CD4-positive, alpha-beta T cell treated with Interleukin-4 for 4 hours (primary cell): ENCODE measurements at places on chromosomes 3 and 15.

GRCh38 chr15:63490345-63491034 is 13.9 kb upstream of the USP3 start:
- DNase-seq: no peak

DNA sequence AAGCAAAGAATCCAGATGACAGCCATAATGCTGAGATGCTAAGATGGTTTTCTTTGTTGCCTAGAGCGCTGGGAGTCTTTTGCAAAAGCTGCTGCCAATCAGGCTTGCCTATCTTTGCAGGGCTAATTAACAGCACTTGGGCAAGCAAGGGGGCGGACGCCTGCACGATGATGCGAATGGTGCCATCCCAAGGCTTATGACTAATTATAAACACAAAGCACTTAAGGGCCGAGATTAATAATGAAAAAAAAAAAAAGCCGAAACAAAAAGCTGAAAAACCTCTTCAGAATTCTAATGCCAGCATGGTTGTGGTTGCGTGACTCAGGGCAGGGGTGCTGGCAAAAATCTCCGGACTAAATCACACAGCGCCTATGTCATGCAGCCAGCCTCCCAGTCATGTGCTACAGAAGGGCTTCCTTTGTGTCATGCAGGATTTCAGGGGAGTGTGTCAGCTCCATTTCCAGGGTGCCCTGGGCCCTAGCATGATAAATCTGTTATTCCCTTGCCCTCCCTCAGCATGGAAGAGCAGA is 185.0 kb upstream of the ANKRD28 start:
- DNase-seq: no peak

GRCh38 chr3:12856626-12857025 is 15.3 kb upstream of the RPL32 start:
- DNase-seq: no peak

DNA sequence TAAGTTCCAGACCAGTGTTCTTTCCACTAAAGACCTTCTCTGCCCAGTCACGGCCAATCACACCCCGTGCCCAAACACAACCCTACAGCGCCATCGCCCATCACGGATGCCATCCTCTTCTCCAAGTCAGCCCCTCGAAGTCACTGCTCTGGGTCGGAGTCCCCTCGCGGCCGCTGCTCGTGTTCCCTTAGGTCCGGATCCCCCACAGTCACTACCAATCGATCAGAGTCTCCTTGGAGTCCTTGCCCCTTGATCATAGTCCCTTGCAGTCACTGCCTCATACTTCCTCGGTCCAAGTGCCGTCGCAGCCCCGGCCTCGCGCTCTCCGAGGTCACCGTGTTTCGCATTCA is 461 bp downstream of the PCYT1A start:
- DNase-seq: peak; percentile 24

GRCh38 chr3:79664455-79664854 is 103.3 kb downstream of the ROBO1 start:
- DNase-seq: no peak

- DNase-seq: no peak
Measured at GRCh38 chr3:47515864-47516319, 2.4 kb upstream of the ELP6 start.

DNA sequence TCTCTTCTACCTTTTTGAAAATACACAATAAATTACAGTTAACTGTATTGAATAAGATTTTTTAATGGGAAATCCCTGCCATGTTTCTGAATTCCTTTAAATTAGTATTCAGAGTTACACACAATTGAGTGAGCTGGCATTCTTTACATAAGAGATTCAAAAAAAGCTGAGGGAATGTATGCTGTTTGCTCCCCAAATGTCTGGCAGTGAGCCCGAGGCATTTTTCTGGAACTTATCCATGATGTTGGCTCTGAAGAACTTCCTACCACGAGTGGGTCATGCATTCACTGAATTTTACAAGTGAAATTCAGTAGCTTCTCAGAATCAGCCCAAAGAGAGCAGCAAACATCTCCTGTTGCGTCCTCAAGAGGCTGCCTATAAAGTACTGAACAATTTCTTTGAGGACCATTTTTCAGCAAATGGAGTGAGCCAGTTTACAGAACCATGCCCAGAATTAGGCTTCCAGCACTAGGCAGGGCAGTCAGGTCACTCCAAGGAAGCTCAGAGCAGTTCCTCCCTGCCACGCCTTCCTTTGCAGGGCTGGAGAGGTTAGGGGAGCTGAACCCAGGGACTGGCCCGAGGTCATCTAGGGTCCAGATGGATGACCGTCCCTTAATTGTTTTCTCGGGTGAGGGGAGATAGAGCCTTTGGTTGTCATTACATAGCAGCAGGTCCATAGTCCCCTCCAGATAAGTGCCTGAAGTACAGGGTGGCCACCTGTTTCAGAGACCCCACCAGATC is 21.2 kb downstream of the GABRA5 start:
- DNase-seq: no peak

DNA sequence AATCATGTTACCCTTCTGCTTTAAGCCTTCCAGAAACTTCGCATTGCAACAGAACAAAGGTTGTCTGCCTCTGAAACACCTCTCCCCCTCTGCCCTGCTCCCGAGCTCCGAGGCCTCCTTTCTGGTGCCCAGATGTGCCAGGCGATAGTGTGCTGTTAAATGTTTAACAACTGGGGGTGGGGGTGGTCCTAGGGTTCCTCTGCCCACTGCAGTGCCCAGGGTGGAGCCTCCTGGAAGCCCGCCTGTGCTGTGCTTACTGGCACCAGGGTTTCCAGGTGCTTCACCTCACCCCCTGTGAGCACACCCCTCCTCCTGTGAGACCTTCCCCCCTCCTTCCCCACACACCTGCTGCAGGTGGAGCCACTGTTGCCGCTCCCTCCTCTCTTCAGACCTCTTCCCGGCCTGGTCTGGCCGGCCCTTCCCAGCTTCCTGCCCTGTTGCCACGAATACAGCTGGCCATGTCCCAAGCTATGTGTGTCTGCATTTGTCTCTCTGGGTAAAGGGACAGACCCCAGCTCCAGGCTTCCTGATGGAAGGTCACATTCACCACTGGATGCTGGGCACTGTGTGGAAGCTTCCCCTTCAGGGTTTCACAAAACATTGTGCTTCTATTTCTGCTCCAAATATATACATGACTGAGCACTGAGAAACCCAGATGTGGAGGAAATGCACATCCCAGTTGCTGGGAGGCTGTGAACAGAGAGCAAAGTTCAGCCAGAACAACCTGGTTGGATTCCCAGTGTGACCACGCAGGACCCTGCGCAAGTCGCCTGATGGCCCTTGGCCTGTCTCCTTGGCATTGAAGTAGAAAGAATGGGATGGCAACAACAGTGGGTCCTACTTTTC is 37.2 kb downstream of the MGLL start:
- DNase-seq: no peak

- DNase-seq: no peak
Measured at GRCh38 chr3:53324105-53324504, 23.2 kb downstream of the DCP1A start.

- no peak for DNase-seq
Measured at GRCh38 chr15:59158701-59159034, 48.0 kb upstream of the LDHAL6B start.

DNA sequence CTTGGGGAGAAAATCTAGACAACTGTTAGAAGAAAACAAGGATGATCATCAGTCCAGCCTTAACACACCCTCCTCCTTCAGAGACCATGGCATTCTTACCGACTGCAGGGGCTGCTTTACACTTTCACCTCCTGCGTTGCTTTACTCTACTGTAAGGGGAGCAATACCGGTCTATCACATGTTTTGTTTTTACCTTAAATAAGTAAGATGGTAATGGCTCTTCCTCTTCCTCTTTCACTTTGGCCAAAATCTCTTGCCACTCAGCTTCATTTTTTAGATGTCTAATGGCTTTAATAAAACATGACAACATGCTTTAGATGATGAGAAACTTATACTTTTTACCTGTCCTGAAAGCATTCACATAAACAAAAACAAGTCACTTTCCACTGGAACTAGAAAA is 33.4 kb upstream of the STIMATE start:
- DNase-seq: no peak

- DNase-seq: no peak
Measured at GRCh38 chr15:37743826-37744225, 190.6 kb upstream of the TMCO5A start.
